ENCODE measurements at places on chromosomes 16 and 17. TPM values are rescaled to one million over a fixed set of nuclear protein-coding genes. Genes with fewer than 3 reads are reported as not detected.

Gene EVI2B
- total RNA-seq: not detected

Gene JMJD6
- total RNA-seq: 75.0 TPM

Gene FHOD1
- total RNA-seq: 53.4 TPM

Gene SMPD3
- 0.19 TPM for total RNA-seq

Gene AOC2
- total RNA-seq: 2.7 TPM

Gene LRRC36
- not detected for total RNA-seq

Gene CDH8
- 0.63 TPM for total RNA-seq

Gene HOXB6
- 5.1 TPM for total RNA-seq

Gene OR2C1
- total RNA-seq: not detected

Gene BCAR1
- total RNA-seq: 114 TPM

Gene SLC9A5
- total RNA-seq: 1.4 TPM

Gene KRT33B
- total RNA-seq: not detected

Gene LRRC37A
- total RNA-seq: 0.79 TPM

Gene NOTUM
- total RNA-seq: 0.53 TPM

Gene NPIPA8
- total RNA-seq: 0.37 TPM

Gene TPSD1
- not detected for total RNA-seq

Gene MAPT
- 1.2 TPM for total RNA-seq

Gene KIF2B
- total RNA-seq: not detected

Gene ACE
- total RNA-seq: 1.4 TPM

Gene SCGB1C2
- total RNA-seq: not detected

Gene HASPIN
- 11.9 TPM for total RNA-seq

Gene XYLT1
- 0.66 TPM for total RNA-seq

Gene CDRT15L2
- total RNA-seq: not detected

Gene GNAO1
- total RNA-seq: 0.61 TPM

Gene CES1
- total RNA-seq: 37.3 TPM

Gene C17orf78
- total RNA-seq: not detected

Gene SHISA9
- 0.05 TPM for total RNA-seq

Gene TEKT3
- 0.27 TPM for total RNA-seq

Gene ZNF750
- total RNA-seq: not detected

Gene SLC38A8
- total RNA-seq: not detected

Gene MAP1LC3B
- total RNA-seq: 80.7 TPM

Data from A549 treated with Mapracorat at 1 μM for 4 hours (cell line).